Right ventricle myocardium superior (tissue), 1 donor: ENCODE measurements at places on chromosomes 6 and 20.

DNA sequence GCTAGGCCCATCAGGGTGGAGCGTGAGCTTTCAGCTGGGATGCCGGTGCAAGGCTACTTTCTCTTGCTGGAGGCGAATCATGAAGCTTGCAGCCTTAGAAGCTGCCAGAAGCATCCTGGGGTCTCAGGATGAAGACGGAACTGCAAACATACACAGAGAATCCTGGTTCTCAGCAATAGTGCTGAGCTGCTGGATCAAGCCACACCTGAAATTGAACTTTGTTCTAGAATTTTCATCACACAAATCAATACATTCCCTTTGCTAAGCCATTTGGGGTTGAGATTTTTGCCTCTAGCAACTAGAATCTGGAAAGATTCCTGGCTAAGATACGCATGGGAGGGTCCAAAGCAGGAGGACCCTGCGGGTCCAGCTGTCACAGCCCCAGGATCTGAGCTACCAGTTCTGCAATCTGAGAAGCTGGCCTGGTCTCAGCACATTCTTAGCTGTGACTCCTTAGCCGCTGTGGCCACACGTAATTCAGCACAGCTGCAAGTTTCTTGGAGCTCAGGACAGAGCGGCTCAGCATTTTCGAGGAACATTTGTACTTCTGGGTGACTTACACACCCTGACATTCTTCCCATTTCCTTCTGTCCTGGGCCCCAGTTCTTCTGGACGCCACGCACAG lies 6.6 kb upstream of the ARFGAP1 start:
- no peak for DNase-seq

- DNase-seq = no peak
Measured at GRCh38 chr6:106451439-106451838, 90.9 kb downstream of the CRYBG1 start.

GRCh38 chr6:72748759-72749158 lies 126.9 kb downstream of the KCNQ5 start:
- no peak for DNase-seq

GRCh38 chr6:127162836-127163235 lies 44.4 kb downstream of the RSPO3 start:
- DNase-seq = no peak

DNA sequence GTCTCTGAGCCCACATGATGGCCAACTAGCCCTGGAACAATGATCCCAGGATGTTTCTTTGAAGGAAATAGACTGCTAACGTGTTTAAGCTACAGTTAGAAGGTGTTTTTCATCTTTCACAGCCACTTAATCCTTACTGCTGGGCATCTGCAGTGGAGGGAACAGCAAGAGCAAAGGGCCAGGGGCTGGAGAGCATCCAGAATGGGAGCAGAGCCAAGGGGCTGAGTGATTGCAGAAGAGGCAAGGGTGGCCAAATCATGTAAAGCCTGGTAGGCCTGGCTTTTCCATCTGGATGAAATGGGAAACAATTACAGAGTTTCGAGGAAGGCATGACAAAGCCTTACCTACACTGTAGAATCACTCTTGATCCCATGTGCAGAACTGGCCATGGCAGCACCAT lies 18.7 kb upstream of the LAMP5 start:
- no peak for DNase-seq

DNA sequence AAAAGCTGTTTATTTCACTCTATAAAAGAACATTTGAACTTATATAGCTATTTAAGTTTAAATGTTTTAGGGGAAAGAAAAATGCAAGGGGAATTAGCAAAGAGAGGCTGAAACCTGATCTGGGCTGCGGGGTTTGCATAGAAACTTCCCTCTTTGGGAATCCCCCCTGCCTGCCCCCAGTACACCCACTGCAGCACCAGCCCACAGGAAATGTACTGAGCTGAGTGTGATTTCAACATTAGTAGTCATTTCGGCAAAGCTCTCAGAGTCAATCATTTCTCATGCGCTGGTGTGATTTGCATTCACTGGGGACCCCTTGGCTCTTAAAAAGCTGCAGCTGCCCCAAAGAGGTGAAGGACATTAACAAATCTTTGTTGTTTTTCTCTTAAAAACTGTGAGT lies 859.4 kb downstream of the MAFB start:
- no peak for DNase-seq

DNA sequence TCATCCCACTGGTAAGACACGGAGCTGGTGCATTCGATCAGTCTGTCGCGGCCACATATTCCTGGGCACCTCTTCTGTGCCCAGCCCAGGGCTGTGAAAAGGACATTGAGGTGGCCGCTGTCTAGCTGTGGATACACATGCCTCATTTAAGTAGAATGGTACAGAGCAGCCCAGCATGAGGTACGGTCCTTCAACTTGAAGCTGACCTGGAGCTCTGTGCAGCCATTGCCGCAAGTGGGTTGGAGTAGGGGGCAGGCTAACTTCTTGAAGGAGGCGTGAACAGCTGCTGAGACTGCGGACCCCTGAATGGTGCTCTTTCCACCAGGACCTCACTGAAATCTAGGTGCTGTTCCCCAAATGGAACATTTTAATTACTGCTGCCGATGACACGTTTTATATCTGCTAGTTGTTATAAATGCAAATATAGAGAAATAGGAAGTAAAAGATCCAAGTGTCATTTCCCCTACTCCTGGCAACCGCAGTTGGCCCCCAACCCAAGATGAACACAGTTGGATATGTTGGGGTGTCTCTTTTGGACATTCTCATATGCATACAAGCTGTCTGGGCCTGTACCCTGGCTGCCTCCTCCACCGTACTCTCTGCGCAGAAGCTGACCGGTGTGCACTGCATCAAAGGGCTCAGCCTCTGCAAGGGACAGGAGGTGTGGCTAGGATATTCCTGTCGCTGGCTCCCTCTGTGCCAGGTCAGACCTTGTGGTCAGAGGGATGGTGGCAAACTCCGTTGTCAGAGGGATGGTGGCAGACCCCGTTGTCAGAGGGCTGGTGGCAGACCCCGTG lies 86.1 kb downstream of the CDC5L start:
- DNase-seq = no peak

GRCh38 chr6:55543633-55544309 lies 35.2 kb downstream of the HMGCLL1 start:
- DNase-seq = no peak

DNA sequence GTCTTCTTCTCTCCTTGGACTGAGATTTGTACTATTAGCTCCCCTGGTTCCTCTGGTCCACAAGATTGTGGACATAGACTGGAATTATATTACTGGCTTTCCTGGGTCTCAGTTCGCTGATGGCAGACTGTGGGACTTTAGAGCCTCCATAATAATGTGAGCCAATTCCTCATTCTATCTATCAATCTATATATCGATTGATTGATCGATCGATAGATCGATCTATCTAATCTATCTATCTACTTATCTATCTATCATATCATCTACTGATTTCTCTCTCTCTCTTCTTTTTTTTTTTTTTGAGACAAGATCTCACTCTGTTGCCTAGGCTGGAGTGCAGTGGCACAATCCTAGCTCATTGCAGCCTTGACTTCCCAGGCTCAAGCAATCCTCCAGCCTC lies 51.5 kb upstream of the DDR1 start:
- DNase-seq = no peak

- no peak for DNase-seq
Measured at GRCh38 chr20:35883336-35883777, 70.9 kb downstream of the SCAND1 start.

DNA sequence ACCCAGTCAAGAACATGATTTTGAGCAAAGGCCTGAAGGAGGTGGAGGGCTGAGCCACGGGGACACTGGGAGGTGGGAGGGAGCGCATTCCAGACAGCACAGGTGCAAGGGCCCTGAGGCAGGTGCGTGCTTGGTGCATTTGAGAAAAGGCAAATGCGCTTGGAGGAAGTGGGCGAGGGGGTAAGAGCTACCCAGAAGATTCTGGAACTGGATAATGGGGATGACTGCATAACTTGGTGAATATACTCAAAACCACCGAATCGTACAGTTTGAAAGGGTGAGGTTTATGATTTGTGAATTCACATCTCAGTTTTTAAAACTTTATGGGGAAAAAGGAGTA lies 9.8 kb downstream of the PREX1 start:
- no peak for DNase-seq

DNA sequence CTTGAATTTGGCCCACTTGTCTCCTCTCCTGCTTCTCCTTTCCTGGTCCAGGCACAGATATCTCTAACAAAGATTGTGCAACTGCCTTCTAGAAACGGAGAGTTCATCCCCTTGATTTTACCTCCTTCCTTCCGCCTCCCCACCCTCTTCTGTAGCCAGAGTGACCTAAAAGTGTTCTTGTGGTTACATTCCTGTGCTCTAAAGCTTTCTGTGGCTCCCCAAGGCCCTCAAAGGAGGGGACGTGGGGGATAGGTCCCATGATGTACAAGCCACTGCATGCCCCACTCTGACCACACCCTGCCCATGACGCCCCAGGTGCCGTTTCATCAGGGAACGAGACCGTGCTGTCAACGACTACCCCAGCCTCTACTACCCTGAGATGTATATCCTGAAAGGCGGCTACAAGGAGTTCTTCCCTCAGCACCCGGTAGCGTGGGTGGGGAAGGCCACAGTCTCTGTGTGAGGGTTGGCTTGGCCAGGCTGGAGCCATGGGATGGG lies 8.2 kb downstream of the CDC25B start:
- DNase-seq = no peak

GRCh38 chr20:10313701-10314100 lies 95.1 kb downstream of the SNAP25 start:
- DNase-seq = no peak

DNA sequence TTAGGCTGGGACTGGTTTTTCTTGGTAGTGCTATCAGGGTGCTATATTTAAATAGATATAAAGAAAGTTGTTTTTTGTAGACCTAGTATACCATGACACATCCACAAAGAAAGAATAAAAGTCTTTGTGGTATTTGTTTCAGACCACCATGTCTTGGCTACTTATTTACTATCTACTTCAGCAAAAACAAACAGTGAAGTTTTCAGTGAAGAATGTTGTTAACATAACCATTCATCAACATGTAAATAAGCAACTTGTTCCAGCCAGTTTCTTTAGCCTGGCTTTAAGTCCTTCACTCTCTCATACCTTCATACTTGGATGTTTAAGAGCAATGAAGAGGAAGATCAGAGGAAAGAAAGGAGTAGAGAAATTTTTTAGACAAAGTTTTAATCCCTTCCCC lies 624.1 kb downstream of the CD109 start:
- DNase-seq = no peak

- DNase-seq = no peak
Measured at GRCh38 chr6:133218852-133219251, 22.3 kb upstream of the EYA4 start.

GRCh38 chr6:42407379-42407778 lies 44.3 kb downstream of the TRERF1 start:
- no peak for DNase-seq

DNA sequence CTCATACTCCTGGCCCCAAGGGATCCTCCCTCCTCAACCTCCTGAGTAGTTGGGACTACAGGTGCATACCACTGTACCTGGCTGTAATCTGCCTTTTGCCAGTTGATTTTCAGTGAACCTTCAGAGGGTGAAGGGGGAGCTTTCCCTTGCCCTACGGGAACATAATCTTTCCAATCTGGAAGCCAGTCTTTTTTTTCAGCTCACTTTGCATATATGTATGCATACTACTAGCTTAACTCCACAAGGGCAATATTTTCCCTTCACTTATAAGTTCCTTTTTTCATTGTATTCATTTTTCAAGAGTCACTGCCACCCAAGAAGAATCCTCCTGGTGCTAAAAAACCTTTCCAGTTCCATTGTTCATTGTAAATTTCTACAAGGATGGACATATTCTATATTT lies 53.4 kb upstream of the GCM1 start:
- no peak for DNase-seq

- no peak for DNase-seq
Measured at GRCh38 chr6:30042476-30042875, 18.6 kb upstream of the POLR1H start.

GRCh38 chr6:118408863-118409262 lies 139.2 kb upstream of the PLN start:
- DNase-seq = no peak

DNA sequence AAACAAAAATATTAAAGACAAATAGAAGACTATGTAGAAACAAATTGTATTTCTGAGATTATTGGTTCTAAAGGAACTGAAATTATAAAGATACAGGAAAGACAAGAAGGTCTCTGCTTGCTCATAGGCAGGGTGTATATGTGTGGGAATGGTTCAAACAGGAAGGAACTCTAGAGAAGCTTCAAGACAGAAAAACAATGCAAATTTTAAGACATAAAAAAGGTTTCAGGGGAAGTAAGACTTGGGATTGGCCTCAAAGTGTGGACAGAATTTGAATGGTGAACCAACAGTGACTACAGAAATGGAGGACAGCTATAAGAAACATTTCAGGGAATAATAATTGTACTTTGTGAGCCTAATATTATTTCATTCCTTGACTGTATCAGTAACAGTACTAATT lies 50.3 kb downstream of the OR2B2 start:
- no peak for DNase-seq
